Stimulated activated CD8-positive, alpha-beta memory T cell treated with anti-CD3 and anti-CD28 coated beads, Interleukin-12 subunit alpha, Interleukin-12 subunit beta, amount 100 ng/mL, for 4 hours (primary cell): ENCODE measurements at places on chromosomes 3 and 15.

GRCh38 chr3:190003068-190003467 is 117.6 kb downstream of the P3H2 start:
- no peak for DNase-seq

DNA sequence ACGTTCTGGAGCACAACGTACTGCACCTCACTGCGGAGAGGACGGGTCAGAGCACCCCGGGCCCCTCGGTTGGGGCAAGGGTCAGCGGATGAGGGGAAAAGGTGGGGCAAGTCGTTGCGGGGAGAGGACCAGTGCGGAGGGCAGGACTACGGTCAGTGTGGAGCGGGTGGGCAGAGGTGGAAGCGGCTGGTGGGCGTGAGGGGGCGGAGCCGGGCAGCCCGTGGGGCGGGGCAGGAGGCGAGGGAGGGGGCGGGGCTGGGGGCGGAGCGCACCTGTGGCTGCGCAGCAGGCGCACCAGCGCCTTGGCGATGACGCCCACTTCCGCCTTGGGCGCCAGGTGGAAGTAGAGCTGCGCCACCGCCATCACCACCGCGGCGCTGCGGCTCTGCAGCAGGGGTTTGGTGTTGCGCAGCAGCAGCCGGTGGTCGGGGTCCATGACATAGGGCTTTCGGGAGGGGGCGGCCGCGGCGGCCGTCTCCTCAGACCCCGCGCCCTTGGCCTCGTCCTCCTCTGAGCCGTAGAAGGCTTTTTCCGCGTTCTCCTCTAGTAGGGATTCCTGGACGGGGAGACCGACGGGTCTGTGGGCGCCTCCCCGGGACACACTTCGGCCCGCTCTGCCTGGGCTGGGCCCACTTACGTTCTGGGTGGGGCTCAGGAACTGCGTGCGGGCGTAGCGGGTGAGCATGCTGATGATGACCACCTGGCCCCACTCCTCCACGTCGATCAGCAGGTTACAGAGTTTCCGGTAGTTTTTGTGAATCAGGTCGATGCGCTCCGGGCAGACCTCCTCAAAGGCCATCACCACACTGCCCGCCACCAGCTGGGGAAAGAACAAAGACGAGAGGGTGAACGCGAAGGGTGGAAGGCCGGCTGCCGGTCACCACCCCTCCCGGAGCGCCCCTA is 29.2 kb downstream of the AP3B2 start:
- DNase-seq = peak; percentile 66

DNA sequence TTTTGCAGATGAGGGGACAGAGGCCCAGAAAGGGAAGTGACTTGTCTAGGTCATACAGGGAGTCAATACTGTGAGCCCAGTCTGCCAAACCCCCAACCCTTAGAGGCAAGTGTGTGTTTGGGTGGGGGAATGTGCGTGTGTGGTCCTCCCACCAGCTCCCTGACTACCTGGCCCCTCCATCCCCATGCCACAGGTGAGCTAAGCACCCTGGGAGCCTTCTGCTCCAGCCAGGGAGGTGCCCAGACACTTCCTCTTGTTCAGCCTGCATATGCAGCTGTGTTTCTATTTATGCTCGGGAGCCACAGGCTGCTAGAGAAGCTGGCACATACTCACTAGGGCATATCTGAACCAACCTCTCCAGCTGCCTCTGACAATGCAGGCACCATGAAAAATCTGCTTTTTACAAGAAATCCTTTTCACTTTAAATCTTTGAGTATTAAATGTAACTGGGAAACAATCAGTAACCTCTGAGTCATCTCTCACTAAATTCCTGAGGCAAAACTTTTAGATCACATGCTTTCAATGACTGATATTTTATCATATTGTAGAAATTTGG is 20.7 kb downstream of the TBC1D2B start:
- DNase-seq = no peak

DNA sequence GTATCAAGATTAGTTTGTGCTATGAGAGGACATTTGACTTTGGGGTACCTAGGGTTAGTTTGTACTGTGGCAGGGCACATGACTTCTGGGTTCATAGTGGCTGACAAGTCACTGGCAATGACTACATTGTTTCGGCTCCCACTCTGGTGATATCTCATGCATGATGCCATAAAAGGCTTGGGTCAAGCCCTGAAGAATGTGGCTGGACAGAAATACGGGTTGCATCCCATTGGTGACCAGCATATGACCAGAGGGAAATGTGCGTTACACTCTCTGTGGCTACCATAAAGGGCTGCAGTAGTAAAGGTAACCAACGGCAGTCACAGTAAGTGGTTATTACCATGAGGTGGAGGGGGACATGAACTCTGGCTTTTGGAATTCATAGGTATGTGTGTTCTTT is 18.4 kb downstream of the THOC7 start:
- DNase-seq = no peak

- DNase-seq = no peak
Observed at GRCh38 chr3:174540116-174540908, 318.8 kb upstream of the NAALADL2 start.

DNA sequence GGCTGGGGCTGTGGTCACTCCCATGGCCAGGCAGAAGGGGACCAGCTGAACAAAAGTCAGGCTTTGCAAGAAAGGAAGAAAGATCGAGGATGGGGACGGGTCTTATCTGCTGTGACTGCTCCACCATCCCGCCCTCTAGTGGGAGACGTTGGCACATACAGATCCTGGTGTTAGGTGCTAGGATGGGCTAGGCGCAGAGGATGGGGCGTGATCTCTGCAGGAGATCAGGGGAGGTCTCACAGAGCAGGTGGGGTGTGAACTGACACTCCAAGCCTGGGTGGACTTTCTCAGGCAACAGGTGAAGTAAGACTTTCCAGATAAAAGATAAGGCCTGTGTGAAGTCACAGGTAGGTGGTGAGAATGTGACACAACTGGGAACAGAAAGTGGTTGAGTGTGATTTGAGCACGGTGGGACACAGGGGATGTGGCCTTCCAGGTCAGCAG is 141.9 kb upstream of the SMAD3 start:
- DNase-seq = no peak

GRCh38 chr3:9398700-9399336 is 1.4 kb downstream of the SETD5 start:
- DNase-seq = no peak

DNA sequence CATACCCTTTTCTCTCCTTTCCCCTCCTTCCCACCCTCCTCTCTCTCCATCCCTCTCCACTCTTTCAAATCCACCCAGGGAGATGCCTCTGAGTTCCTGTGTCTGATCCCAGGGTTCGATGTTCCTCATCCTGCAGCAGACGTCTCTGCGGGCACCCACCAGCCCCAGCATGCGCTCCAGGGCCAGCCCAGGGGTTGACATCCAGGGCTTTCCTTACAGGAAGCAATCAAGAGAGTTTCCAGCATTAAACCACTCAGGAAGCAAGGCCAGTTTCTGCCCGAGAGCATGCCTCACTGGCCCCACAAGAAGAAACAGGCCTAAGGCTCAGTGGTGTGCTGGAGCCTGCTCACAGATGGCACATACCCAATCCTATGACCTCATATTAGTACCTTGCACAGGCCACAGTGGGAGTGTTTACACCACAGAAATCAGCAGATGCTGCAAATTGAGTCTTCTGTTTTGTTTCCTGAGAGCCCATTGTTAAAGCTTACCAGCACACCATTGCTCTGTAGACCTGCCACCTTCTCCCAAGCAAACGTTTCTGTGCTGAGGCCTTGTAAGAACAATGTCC is 13.2 kb downstream of the SLC6A1 start:
- no peak for DNase-seq

DNA sequence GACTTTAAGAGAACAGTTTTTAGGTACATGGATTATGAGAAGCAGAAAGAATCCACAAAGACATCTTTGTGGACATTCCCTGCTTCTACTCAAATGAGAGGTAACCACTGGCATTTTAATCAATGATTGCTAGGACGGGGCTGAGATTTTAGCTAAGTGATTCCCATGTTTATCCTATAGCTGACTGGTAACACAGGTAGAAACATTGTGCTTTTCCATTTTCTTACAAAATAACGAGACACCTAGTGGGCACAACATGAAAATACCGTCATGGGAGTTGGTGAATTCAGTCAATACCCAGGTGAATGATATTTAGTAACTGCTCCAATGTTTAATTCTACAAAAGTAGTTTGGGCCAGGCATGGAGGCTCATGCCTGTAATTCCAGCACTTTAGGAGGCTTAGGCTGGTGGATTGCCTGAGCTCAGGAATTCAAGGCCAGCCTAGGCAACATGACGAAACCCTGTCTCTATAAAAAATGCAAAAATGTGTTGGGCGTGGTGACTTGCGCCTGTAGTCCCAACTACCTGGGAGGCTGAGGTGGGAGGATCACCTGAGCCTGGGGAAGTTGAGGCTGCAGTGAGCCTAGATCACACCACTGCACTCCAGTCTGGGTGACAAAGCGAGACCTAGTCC is 37.2 kb upstream of the DENND4A start:
- no peak for DNase-seq

GRCh38 chr3:43017004-43017403 is 37.9 kb downstream of the GASK1A start:
- no peak for DNase-seq

- DNase-seq = no peak
Observed at GRCh38 chr3:178001670-178002101, 534.5 kb upstream of the KCNMB2 start.

DNA sequence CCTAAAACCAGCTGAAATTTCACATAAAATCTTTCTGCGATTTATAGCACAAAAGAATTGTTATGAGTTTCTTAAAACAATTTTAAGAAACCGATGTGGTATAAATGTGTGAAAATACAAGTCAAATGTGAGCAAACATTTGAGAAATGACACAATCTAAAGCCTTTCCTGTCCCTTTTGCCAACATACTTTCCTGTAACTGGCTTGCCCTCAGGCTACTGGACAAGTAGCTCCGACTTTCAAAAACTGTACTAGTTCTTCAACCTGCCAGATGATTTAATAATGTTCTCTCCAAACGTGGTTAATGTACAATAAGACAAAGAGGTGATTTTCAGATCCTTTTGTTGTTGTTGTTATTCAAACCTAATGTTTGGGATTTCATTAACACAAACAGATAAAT is 105.9 kb upstream of the ARHGEF26 start:
- DNase-seq = no peak

GRCh38 chr3:111112913-111113312 is 41.3 kb downstream of the NECTIN3 start:
- no peak for DNase-seq

DNA sequence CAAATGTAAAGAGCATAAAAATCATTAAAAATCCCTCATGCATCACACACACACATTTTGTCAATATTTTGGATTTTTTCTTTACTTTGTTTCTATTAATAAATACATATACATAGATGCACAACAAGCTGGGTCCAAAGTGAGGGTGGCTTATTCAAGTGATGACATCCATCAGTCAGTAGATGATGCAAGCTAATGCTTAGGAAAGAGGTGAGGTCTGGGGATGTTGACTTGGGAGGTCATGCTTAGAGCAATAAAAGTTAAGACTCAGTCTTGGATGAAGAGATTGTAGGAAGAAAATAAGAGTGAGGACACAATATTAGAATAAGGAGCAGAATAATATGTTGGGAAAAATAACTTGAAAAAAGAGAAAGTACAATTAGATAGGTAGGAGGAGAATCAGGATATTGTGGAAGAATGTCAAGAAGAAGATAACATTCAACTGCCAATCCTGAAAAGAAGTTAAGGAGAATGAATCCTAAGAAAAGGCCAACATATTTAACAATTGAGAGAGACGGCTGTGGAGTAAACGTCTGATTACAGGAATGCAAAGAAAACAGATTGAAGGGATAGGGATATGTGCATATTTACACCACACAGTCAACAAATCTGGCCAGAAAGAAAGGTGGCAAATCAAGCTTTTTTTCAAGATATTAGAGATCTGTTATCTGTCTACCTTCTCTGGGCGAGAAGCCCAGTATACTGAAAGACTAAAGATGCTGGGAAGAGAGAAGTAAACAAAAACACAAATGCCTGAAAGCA is 111.0 kb upstream of the TJP1 start:
- no peak for DNase-seq

GRCh38 chr3:108887777-108888176 is 65.2 kb downstream of the TRAT1 start:
- DNase-seq = no peak

GRCh38 chr3:43932921-43933320 is 242.2 kb downstream of the ABHD5 start:
- no peak for DNase-seq

- DNase-seq = no peak
Observed at GRCh38 chr3:127964053-127964452, 49.0 kb downstream of the KBTBD12 start.

- DNase-seq = no peak
Observed at GRCh38 chr3:38554127-38554827, 58.1 kb downstream of the EXOG start.

- DNase-seq = no peak
Observed at GRCh38 chr3:155372281-155372680, 78.8 kb upstream of the STRIT1 start.

DNA sequence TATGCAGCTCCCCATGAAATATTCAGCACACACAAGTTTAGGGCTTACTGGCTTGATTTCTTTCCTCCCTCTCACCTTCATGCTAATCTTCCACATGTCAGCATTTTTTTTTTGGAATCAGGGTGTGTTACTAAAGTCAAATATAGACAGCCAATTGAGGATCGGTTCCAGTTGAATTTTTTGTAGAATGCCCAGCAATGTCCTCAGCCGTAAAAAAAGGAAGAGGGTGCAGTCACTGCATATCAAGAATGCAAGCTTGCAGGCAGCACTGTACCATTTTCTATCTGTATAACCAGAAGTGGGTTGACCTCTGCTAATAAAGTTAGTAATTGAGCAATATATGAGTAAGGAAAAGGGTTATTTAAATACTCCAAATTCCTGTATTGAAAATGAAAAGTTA is 51.4 kb upstream of the CHMP2B start:
- no peak for DNase-seq

GRCh38 chr15:100869151-100869999 is 10.3 kb upstream of the ALDH1A3 start:
- no peak for DNase-seq

DNA sequence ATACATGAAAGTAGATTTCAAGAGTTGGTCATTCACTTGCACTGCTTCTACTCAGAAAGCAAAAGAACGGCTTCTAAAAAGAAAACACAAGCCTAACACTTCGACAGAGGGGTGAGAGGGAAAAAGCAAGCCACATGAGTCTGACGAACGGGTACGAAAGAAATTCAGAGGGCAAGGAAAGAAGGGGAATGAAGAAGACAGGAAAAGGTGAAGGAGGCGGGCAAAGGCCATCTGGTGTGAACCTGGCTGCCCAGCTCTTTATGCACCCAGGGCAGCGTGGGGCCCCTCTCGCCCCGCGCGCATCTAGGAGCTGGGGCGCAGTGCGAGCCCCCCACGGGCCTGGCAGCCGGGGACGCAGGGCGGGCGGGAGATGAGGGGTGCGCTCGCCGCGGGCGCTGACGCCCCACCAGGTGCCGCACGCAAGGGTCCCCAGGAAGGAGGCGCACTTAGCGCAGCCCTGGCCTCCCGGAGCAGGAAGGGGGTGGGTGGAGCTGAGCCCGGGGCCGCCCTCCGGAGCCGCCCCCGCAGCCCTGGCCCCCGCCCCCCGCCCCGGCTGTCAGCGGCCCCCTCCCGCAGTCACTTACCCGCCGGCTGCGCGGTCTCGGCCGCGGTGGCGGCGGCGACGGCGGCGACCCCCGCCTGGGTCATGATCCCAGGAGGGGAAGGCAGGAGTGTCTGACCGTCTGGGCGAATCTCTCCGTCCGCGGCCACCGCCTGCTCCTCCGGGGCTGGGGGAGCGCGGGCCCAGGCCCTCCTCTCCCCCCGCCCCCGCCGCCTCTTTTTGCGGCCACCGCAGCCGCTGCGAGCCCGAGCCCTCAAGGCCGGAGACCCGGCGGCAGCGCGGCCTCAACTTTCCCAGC is at the start of gene USF3:
Gene USF3, minus strand, starts transcription at position 857 of the 860 bp plus-strand sequence. CDS start 21,764 bp downstream, outside the sequence.
- peak; percentile 78 for DNase-seq

- no peak for DNase-seq
Observed at GRCh38 chr15:99239545-99240198, 9.7 kb downstream of the TTC23 start.
